ENCODE measurements at places on chromosomes 4 and X.

- DNase-seq = no peak
Observed at GRCh38 chr4:98899277-98899676, 29.7 kb downstream of the EIF4E start.

DNA sequence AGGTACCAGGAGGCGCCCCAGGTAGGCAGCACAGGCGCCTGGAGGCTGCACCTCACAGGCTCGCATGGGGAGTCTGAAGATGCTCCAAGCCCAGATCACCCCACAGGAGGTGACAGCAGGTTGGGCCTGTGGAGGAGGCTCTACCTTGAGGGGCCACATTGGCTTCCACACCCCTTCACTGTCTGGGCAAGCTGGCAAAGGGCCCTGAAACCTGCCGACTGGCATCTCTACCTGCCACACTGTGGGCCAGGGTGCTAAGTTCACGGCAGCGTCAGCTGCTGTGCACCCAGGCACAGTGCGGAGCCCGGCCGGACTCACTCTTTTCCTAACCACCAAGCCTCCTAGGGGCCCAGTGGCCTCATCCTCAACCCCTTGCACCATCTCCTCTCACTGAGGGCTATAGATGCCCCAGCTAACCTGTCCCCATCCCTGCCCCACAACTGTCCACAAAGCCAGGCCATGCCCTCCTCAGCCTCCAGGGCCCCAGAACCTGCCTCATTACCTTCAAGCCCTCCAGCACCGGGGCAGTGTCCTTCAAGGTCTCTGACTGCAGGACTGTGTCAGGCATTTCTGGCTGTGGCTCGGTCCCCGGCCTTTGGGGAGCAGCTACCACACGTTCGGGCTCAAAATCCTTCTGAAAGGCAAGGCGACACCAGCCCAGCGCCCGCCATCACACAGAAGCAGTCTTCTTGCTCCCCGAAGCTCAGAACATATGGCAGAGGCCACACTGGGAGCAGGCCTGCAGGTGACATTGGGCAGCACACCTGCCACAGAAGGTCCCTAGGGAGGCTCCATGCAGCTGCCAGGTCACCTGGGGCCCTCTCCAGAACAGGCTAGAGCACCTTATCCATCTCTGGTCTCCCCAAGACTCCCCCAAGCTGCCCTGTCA, 28.8 kb downstream of the FGFR3 start:
- DNase-seq = peak; percentile 42

DNA sequence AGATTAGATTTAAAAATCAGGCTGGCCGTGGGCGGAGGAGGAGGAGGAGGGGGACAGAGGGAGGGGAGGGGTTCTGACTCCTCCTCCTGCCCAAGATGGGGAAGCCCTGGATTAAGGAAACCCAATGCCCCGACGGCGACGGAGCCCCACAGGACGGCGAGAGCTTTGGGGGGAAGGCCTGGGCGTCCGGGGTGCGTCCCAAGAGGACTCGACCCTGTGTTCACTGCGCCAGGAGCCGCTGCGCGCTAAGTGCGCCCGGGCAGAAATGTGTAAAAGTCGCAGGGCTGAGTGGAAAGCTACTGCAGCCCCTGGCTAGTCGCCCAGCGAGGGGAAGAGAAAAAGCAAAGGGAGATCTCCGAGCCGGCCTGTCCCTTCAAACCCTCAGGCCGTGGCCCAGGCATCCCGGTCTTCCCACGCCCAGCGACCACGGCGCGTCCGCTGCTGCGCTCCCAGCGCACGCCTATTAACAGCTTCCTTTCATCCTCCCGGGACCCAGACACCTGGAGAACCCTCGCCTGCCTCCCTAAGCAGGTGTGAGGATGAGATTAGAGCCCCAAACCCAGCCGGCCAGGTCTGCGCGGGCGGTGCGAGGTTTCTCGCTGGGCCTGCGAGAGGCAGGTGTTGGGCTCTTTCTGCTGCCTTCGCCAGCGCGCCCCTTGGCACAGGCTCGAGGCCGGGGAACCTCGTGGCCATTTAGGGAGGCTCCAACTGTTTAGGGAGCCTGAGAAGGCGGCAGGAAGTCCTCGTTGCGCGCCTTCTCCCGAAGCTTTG, 1.4 kb upstream of the RPS6KA3 start:
- DNase-seq = peak; percentile 10

DNA sequence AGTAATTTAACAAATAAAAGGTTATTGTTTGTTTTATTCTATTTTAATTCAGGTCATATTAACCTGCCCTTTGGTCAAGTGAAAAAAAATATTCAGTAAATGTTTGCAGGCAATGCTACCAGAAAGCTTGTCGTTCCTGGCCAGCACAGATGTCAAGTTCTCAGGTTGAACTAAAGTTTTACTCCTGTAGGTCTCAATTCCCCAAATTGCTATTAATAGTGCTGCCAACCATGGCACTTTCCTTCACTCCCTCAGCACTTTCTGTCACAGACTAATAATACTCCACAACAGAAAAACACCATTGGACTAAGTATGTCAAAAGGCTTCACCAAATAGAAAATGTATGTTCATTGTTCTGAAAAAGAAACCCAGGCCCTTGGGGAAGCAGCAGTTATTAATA, 79.2 kb upstream of the C4orf54 start:
- DNase-seq = no peak

GRCh38 chrX:22585831-22586230, 313.1 kb downstream of the CBLL2 start:
- no peak for DNase-seq

DNA sequence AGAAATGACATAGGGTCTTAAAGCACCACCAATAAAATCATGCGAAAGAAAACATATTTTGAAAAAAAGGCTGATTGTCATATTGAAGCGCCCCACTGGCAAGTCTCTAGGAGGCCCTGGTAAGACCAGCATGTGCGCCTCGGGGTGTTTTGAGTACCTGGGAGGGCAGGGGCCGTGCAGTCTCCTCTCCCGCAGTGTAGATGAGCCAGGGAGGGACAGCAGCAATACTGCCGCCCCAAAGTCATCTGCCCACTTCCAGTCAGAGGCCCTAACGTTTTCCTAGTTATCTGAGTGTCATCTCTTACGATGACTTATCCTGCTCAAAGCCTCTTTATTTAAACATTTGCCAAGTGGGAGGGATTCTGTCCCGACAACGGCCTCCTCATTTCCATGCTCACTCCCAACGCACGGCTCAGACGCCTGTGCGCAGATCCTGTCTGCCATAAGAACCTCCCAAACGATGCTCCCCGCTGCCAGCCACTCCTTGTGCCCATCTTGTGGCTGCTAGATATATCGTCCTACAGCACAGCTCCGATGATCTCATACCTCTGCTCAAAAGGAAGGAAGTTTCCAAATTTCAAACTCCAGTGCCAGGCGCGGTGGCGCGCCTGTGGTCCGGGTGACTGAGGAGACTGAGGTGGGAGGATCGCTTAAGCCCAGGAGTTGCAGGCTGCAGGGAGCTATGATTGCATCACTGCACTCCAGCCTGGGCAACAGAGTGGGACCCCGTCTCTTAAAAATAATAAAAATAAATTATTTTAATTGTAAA, 17.2 kb upstream of the SCRG1 start:
- no peak for DNase-seq

DNA sequence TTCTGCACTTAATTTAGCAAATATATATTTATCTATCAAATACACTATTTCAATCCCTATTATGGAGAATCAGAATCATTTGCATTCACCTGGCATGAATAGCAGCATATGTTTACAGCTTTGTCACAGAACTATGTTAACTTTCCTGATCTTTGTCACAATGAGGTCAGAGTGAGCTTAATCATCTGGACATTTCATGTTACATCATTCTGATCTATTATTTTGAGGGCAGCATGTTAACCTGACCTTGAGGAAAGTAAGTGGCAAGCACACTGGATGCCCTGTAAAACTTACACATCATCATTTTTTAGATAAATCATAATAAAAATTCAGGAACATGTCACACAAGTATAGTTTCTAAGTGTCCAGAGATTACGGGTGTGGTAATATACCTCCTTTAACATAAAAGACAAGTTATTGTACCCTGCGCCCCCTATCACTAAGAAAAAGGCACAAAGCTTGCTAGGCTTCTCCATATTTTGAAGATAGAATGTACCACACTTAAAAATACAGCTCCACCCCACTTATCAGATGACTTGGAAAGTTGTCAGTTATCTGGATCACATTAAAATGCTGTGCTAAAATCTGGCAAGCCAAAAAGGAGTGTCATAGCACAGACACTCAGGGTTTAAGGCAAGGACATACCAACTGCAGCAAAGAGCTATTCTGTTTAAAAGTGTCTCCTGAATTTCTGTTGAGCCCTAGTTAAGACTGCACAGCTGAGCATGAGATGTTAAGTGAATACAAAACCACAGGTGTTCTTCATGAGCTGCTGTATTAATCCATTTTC, 182.7 kb upstream of the FAT4 start:
- no peak for DNase-seq

DNA sequence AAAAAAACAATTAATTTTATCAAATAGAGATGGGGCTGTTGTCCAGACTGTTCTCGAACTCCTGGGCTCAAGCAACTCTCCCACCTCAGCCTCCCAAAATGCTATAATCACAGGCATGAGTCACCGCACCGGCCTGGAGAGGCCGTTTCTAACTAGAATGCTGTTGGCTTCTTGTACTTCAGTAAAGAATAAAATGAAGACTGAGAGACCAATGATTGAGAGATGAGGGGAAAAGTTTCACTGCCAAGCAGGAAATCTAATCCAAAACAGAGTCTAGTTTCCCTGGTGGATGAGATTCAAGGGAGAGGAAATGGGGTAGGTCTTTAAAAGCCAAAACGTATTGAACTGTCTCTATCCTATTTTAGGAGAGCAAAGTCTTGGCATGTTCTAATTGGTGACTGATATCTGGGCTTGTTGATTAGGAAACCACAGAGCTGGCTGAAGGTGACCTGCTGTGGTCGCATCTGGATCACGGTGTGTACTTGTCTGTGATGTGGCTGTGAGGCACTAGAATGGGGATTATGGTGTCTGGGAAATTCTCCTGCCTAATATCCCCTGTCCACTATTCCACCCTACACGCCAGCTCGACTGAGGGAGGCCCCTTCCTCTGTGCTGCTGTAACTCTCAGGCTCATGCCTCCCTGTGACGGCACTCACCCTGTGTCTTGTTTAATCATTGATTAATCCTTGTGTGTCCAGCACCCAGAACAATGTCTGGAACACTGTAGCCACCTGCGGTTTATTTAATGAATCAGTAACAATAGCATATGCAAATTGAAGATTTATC, 15.0 kb upstream of the TRIM2 start:
- DNase-seq = no peak
